ENCODE measurements at places on chromosomes 12 and 14. TPM values are rescaled to one million over a fixed set of nuclear protein-coding genes. Genes with fewer than 3 reads are reported as not detected.

CCDC198 gene
- 473 TPM for polyA plus RNA-seq

- no peak for DNase-seq
Observed at GRCh38 chr14:63224196-63224595, 20.0 kb downstream of the RHOJ start.

GRCh38 chr12:124544311-124544970 lies 23.0 kb downstream of the NCOR2 start:
- DNase-seq, result no peak

- DNase-seq, result no peak
Observed at GRCh38 chr12:78878459-78878858, 13.9 kb downstream of the SYT1 start.

- no peak for DNase-seq
Observed at GRCh38 chr14:89615421-89615820, 198.4 kb upstream of the FOXN3 start.

Data from left kidney (tissue), 8 donors.